ENCODE measurements at places on chromosomes 12 and 14.

DNA sequence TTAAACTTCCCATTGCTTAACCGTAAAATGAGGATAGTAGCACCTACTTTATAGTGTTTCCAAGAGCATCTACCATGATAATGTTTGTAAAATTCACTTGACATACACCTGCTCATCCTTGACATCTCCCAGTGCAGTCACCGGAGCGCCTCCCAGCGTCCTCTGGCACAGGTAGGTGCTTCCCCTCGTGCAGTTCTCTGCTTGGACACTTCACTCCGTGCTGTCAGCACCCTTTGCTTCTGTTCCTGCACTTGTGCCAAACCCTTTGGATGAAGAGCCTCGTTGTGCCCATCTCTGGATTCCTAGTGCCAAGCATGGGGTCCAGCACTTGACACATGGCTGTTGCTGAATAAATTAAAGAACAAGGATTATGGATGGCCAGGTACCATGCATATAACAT is 28.3 kb downstream of the ETV6 start:
- no peak for DNase-seq

DNA sequence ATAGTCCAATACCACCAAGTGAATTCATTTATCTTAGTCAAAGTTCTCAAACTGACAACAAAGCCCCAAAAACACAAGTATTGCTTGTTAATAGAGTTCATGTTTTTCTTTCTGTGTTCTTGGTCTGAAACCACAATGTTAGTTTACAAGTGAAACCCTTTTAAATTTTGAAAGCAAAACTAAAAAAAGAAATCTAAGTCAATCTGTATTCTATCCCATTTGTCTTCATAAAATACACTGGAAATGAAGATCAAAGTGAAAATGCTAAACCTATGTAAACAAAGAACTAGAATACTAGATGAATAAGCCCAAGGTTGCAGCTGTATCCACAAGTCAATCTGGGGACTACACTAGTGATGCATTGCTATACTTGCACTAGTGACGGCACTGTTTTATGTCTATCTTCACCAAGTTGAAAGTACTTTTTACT is 10.4 kb downstream of the MAP4K5 start:
- no peak for DNase-seq

GRCh38 chr12:5691943-5692342 is 253.1 kb downstream of the ANO2 start:
- DNase-seq = no peak

GRCh38 chr12:47841501-47841900 is 21.8 kb upstream of the HDAC7 start:
- DNase-seq = no peak
